Activated CD8-positive, alpha-beta T cell treated with anti-CD3 and anti-CD28 coated beads for 36 hours (primary cell): ENCODE measurements at places on chromosomes 7 and 10. TPM values are rescaled to one million over a fixed set of nuclear protein-coding genes. Genes with fewer than 3 reads are reported as not detected.

Gene IFIT5
- 11.7 TPM for total RNA-seq

Gene RAPGEF5
- 0.92 TPM for total RNA-seq

Gene MCM10
- 65.4 TPM for total RNA-seq

Gene CFAP70
- total RNA-seq: 0.59 TPM

Gene CNNM1
- 1.2 TPM for total RNA-seq

Gene ANKRD61
- not detected for total RNA-seq

DNA sequence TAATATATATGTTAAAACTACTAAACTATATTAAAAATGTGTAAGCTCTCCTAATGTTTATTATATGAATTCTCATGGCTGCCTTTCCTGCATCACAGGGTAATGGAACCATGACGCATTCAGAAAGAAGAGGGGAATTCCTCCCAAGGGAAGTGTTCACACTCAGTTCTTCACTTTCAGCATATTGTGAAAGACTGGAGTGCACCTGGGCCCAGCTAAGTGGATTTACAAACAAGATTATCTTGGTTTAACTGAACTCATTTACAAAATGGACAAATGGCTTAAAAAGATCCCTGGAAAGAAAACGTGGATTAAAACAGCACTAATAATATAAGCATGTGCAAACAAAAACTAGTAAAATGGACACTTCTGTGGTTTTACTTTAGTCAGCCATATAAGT, 149.8 kb downstream of the DOCK4 start:
- H3K36me3 ChIP-seq: no peaks in the 10 kb centered on the region
- peaks cover 3% of the 10 kb centered on the region for H3K27me3 ChIP-seq
- H3K27ac ChIP-seq: no peak overlapping the region
- no peak for DNase-seq

GRCh38 chr10:15457382-15457781, 86.3 kb upstream of the FAM171A1 start:
- no peak overlapping the region for H3K4me3 ChIP-seq
- H3K27me3 ChIP-seq: peaks cover 25% of the 10 kb centered on the region
- no peaks in the 10 kb centered on the region for H3K36me3 ChIP-seq
- H3K4me1 ChIP-seq: peaks cover 6% of the 10 kb centered on the region
- no peak overlapping the region for H3K27ac ChIP-seq
- DNase-seq: no peak

DNA sequence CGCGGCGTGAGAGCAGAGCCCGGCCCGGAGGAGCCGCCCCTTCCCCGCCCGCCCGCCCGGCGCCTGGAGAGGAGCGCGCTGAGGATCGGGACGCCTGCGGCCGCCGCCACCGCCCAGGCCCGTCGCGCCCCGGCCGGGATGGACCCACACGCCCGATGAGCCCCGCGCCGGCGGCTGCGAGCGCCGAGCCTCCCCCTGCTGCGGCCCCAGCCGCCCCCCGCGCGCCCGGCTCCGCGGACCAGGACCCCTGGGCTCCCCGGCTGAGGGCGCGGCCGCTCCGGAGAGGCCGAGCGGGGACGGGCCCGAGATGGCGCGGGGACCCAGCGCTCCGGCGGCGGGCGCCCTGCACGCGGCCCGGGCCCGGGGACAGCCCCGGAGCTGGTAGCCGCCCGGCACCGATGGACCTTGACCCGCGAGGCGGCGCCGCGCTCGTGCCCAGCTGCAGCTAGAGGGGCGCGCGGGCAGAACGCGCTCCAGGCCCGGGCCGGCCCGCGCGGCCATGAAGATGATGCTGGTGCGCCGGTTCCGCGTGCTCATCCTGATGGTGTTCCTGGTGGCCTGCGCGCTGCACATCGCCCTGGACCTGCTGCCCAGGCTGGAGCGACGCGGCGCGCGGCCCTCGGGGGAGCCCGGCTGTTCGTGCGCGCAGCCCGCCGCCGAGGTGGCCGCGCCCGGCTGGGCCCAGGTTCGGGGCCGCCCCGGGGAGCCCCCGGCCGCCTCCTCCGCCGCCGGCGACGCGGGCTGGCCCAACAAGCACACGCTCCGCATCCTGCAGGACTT, 520 bp downstream of the FAM20C start:
- no peak overlapping the region for H3K4me3 ChIP-seq
- DNase-seq: no peak
- peaks cover 3% of the 10 kb centered on the region for H3K4me1 ChIP-seq
- no peaks in the 10 kb centered on the region for H3K36me3 ChIP-seq
- no peak overlapping the region for H3K27ac ChIP-seq
- peaks cover 39% of the 10 kb centered on the region for H3K27me3 ChIP-seq

GRCh38 chr7:77831481-77831880, 32.9 kb downstream of the PHTF2 start:
- H3K27ac ChIP-seq: no peak overlapping the region
- H3K27me3 ChIP-seq: no peaks in the 10 kb centered on the region
- peaks cover 11% of the 10 kb centered on the region for H3K36me3 ChIP-seq
- H3K4me3 ChIP-seq: no peak overlapping the region

DNA sequence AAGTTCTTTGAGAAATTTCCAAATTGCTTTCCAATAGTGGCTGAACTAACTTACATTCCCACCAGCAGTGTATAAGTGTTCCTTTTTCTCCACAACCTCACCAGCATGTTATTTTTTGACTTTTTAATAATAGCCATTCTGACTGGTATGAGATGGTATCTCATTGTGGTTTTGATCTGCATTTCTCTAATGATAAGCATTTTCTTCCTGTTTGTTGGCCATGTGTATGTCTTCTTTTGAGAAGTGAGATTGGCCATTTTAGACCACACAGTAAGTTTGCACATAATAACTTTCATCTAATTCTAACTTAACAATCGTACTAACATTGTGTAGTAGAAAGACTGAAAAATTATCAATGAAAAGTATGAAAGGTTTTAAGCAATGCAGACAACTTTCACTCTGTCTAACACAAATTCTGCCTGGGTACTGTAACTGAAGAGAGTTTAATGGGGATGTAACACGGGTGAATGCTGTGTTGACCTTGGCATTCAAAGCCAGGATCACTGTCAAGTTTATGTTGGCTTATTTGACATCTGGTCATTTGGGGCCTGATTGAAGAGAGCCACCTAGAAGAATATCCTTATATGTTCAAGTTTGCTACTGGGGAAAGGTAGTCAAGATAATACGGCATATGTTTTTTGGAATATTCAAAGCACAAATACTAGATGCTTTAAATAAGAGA, 50.4 kb downstream of the FAM171A1 start:
- H3K36me3 ChIP-seq: no peaks in the 10 kb centered on the region
- H3K4me3 ChIP-seq: no peak overlapping the region
- no peaks in the 10 kb centered on the region for H3K27me3 ChIP-seq
- no peak overlapping the region for H3K27ac ChIP-seq

GRCh38 chr10:86651631-86652331, 2.6 kb upstream of the OPN4 start:
- H3K4me3 ChIP-seq: no peak overlapping the region
- no peaks in the 10 kb centered on the region for H3K4me1 ChIP-seq
- H3K27me3 ChIP-seq: no peaks in the 10 kb centered on the region
- no peaks in the 10 kb centered on the region for H3K36me3 ChIP-seq

GRCh38 chr10:131102676-131103075, 208.8 kb downstream of the TCERG1L start:
- no peak overlapping the region for H3K27ac ChIP-seq
- no peaks in the 10 kb centered on the region for H3K4me1 ChIP-seq
- no peaks in the 10 kb centered on the region for H3K27me3 ChIP-seq
- DNase-seq: no peak

GRCh38 chr7:29017713-29018112, 59.6 kb upstream of the TRIL start:
- no peak overlapping the region for H3K27ac ChIP-seq
- DNase-seq: no peak
- H3K36me3 ChIP-seq: no peaks in the 10 kb centered on the region
- H3K27me3 ChIP-seq: no peaks in the 10 kb centered on the region

GRCh38 chr10:122168598-122169394, 102.3 kb upstream of the BTBD16 start:
- H3K4me1 ChIP-seq: peaks cover 2% of the 10 kb centered on the region
- H3K36me3 ChIP-seq: no peaks in the 10 kb centered on the region
- no peak overlapping the region for H3K4me3 ChIP-seq
- no peak overlapping the region for H3K27ac ChIP-seq

GRCh38 chr7:16211402-16211925, 209.9 kb downstream of the CRPPA start:
- H3K4me3 ChIP-seq: no peak overlapping the region
- H3K36me3 ChIP-seq: no peaks in the 10 kb centered on the region
- no peaks in the 10 kb centered on the region for H3K27me3 ChIP-seq
- H3K27ac ChIP-seq: no peak overlapping the region
- no peak for DNase-seq

GRCh38 chr10:13347043-13347499, 1.0 kb downstream of the SEPHS1 start:
- no peaks in the 10 kb centered on the region for H3K27me3 ChIP-seq
- DNase-seq: peak; percentile 25
- H3K4me3 ChIP-seq: peak overlapping the region; percentile 77

DNA sequence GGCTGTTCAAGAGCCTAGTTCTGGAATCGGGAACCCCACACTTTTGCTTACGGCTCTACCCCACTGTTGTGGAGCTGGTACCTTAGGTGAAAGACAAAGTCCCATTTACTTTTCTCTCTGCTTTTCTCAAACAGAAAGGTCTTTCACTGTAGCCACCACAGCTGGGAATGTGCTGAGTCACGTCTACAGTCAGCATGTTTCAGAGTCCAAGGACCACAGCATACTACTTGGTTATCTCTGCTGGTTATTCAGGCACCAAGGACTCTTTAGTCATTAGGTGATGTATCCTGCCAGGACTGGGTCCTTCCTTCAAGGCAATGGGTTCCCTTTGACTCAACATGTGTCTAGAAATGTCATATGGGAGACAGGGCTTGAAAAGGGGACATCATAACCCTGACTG, 266.8 kb upstream of the STEAP1 start:
- no peak overlapping the region for H3K4me3 ChIP-seq
- H3K4me1 ChIP-seq: no peaks in the 10 kb centered on the region
- no peak overlapping the region for H3K27ac ChIP-seq
- DNase-seq: no peak
- H3K27me3 ChIP-seq: no peaks in the 10 kb centered on the region

DNA sequence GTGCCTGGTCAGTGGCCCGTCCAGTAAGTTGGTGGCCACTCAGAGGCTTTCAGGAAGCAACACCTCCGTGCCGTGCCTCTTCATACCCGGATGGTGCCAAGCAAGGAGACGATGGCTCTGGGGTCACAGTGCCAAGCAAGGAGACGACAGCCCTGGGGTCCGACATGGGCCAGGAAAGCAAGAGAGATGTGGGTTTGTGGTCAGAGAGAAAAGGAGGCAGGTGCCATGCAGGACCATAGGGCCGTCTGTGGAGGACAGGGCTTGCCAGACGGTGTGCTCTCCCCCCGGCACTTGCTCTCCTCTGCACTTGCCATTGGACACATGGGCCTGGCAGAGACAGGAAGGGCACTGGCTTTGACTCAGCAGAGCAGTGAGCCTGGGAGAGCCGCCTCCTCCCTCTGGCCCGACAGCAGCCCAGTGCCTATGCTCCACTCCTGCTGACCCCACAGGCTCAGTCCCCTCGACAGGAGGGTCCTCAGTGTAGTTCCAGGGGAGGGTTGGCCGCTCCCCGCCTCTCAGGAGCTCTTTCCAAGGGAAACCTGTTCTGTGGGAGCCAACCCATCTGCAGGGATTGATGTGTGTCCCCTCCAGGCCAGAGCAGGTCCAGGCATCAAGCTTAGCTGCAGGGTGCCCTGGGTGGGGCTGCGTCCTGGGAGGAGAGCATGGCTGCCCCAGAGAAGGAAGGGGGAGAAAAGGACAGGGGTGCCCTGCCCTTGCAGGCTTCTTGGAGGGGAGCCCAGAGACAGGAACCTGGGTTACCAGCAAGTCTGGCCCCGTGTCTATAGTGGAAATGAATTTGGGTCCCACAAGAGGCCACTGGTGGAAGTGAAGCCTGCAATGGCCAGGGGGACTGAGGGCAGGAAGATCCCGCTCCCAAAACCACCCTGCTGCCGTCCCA, 7.6 kb upstream of the CALML5 start:
- no peak for DNase-seq
- H3K27ac ChIP-seq: no peak overlapping the region
- H3K36me3 ChIP-seq: no peaks in the 10 kb centered on the region
- no peak overlapping the region for H3K4me3 ChIP-seq

- H3K27me3 ChIP-seq: peaks cover 2% of the 10 kb centered on the region
- no peaks in the 10 kb centered on the region for H3K4me1 ChIP-seq
- H3K4me3 ChIP-seq: no peak overlapping the region
- DNase-seq: no peak
- no peaks in the 10 kb centered on the region for H3K36me3 ChIP-seq
- no peak overlapping the region for H3K27ac ChIP-seq
These were observed 41.4 kb upstream of the CD36 start for GRCh38 chr7:80596933-80597517.

- no peak overlapping the region for H3K27ac ChIP-seq
- H3K4me1 ChIP-seq: no peaks in the 10 kb centered on the region
- H3K4me3 ChIP-seq: no peak overlapping the region
- no peak for DNase-seq
- H3K27me3 ChIP-seq: no peaks in the 10 kb centered on the region
These were observed 32.6 kb downstream of the LRRTM3 start for GRCh38 chr10:66958466-66958865.

DNA sequence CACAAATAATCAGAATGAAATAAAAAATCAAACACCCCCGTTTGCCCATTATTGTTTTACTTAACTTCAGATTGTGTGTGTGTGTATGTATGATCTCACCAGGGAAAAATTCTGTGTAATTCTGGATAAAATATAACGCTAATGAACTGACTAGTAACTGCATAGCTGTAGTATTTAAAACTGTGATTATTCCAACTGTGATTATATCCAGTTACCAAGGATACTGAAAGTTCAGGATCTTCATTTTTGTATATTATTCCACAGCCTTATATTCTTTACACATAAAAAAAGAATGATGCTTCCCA, 2.9 kb downstream of the TWIST1 start:
- DNase-seq: no peak
- H3K36me3 ChIP-seq: no peaks in the 10 kb centered on the region
- H3K4me3 ChIP-seq: no peak overlapping the region
- peaks cover 70% of the 10 kb centered on the region for H3K27me3 ChIP-seq
- H3K4me1 ChIP-seq: peaks cover 2% of the 10 kb centered on the region

DNA sequence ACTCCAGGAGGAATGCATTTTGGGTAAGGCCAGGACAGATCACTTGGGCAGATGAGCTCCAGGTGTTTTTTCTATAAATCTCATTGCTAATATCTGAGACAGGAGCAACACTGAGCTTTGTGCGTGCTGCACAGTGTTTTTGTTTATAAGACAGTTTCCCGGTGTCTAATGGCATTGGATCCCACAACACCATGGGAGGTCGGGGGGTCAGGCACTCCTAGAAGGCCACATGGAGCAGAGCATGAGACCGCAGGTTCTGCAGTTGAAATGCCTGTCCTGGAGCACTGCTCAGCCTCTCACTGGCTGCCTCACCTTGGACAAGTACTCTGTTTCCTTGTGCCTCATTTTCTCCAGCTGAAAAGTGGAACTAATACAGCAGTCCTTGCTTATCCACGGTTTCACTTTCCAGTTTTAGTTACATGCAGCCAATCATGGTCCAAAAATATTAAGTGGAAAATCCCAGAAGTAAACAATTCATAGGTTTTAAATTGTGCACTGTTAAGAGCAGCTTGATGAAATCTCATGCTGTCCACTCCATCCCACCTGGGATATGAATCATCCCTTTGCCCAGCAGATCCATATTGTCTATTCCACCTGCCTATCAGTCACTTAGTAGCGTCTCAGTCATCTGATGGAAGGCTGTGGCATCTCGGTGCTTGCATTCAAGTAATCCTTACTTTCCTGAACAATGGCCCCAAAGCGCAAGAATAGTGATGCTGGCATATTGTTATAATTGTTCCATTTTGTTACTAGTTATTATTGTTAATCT, 35.2 kb downstream of the ATXN7L1 start:
- no peaks in the 10 kb centered on the region for H3K27me3 ChIP-seq
- no peak overlapping the region for H3K27ac ChIP-seq
- H3K36me3 ChIP-seq: peaks cover 4% of the 10 kb centered on the region
